AG08395 (cell line): ENCODE measurements at places on chromosomes 6 and 20.
A peak's percentile ranks its signal among the peaks of the same experiment; 100 is the strongest.

- DNase-seq = peak; percentile 57
Observed at GRCh38 chr20:19758133-19758500, at the start of gene RIN2. RIN2 (plus strand) TSS chr20:19758258; CDS start chr20:19889602, 131,344 bp downstream.

GRCh38 chr6:75855052-75855451 lies 106.0 kb downstream of the MYO6 start:
- peak; percentile 46 for DNase-seq

- no peak for DNase-seq
Observed at GRCh38 chr6:16437095-16437494, 198.7 kb downstream of the GMPR start.

GRCh38 chr6:41451515-41452163 lies 94.5 kb upstream of the FOXP4 start:
- DNase-seq = peak; percentile 76

- DNase-seq = no peak
Observed at GRCh38 chr6:37516920-37517405, 17.3 kb upstream of the CCDC167 start.

- no peak for DNase-seq
Observed at GRCh38 chr20:53097791-53098190, 125.6 kb downstream of the TSHZ2 start.

DNA sequence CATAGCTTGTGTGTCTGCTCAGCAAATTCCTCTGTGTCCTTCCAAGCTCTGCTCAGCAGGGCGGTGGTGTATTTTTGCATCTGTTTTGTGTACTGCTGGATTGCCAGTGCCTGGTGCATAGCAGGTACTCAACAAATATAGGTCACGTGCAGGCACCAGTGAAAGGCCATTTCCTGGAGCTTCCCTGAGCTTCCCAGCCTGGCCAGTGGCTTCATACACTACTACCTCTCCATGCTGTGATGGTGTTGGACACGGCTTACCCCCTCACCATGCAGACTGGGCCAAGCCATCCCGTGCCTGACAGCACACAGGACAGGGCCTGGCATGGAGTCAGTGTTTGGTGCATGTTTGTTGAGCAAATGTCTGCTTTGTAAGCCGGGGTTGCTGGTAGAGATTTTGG lies 7.7 kb upstream of the PHACTR3 start:
- DNase-seq = no peak

GRCh38 chr6:34736823-34737222 lies 20.5 kb upstream of the SNRPC start:
- DNase-seq = no peak

DNA sequence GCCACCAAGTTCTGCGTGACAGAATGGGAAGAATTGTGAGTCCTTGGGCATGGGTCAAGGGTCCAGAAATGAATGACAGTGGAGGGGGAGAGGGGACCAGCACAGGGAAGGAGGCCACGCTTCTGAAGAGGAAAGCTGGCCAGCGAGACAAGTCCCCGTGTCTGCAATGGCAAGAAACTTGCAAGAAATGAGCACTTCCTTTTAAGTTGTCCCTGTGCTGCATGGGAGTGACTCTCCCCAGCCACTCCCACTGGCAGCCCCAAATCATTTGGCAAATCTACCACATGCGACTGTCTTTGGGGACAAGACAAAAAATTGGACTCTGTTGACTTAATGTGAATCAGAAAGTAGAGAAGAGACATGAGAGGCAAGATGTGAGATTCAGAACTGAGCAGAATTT lies 242.2 kb upstream of the RREB1 start:
- DNase-seq = no peak

- no peak for DNase-seq
Observed at GRCh38 chr6:62615366-62616015, 329.5 kb upstream of the KHDRBS2 start.

GRCh38 chr20:19741924-19742323 lies 16.1 kb upstream of the RIN2 start:
- DNase-seq = no peak

DNA sequence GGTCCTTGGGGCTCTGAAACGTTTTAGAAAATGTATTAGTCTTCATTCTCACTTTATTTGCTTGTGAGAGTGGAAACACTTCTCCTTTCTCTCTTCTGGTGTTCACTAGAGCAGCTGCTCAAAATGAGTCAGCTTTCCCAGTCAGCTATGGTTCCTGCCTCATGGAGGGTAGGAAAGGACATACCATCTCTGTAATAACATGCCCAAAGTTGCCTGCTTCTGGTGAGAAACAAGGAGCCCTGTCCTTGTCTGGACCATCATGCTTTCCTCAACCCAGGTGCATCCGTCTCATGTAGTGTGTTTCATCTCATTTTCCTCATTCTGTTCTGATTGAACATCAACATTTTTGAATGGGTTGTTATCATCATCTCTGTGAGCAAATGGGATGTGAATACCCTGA lies 17.1 kb upstream of the TINAG start:
- peak; percentile 40 for DNase-seq

DNA sequence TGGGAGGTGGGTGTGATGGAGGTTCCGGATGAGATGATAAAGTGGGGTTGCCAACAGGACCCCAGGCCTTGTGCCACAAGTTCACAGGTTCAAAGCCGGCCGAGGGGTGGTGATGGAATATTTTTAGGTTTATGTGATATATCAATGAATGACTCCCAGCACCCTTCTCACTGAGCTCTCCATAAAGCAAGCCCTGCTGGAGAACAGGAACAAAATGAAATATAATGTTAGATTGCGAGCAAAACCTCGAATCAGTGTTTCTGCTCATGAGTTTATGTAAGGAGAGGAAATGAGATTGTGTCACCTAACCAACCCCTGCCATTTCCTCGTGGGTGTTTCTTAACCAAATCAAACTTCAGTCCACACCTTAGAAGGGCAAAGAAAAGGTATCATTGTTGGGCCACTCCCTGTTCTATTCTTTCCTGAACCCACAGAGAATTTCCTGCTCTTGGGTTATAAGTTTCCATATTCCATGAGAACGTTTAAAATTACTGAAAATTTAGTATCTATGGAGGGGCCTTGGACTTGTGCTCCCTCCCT lies 192.2 kb upstream of the EXOC2 start:
- DNase-seq = no peak
